NCI-H1436 treated with DMSO at 0.1 percent for 48 hours (cell line): ENCODE measurements at places on chromosomes 13 and 19.

DNA sequence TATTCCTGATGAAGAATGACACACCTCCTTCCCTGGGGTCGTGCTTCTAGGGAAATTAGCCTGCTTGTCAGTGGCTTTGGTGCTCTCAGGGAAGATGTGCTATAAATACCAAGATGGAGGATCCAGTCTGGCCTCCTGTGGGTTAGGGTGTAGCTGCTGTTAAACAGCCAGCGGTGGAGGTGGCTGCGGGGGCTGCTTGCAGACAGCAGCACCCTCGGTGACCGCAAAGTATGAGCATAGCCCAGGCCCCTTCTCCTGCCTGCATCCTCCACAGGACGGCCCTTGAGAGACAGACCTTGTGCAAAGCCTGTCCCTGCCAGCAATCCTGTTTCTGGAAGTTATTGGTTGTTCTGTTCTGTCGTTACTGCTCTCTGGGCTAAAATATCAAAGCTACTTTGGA is 11.4 kb downstream of the VSTM2B start:
- no peak for DNase-seq

GRCh38 chr13:95614641-95615245 is 29.8 kb downstream of the DZIP1 start:
- DNase-seq = no peak

DNA sequence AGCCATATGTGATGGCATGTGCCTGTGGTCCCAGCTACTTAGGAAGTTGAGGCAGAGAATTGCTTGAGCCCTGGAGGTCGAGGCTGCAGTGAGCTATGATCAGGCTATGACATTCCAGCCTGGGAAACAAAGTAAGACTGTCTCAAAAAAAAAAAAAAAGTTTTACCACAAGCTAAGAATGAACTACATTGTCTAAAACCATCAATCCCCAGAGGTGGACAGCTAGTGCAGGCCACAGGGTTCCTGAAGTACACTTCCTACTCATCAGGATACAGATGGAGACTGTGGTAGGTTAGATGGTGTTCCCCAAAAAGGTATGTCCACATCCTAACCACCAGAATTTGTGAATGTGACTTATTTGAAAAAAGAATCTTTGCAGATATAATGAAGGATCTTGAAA is 63.5 kb upstream of the DOCK9 start:
- DNase-seq = no peak

DNA sequence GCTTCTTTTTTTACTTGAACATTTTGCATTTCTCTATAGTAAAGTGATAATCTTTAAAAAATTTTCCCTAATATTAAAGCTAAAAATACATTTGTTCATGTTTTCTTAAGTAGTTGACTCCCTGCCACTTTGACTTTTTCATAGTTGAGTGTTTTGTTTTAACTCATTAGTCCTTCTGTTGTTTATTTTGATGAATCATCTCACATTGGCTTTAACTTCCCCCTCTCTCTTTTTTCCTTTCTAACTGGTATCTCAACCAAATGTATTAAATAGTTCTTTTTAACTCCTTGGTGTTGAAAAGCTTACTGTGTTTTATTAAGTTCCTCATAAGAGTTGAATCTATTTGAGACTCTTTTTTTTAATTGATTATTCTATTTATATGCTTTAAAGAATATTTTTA is 2.8 kb downstream of the TNFSF13B start:
- no peak for DNase-seq

DNA sequence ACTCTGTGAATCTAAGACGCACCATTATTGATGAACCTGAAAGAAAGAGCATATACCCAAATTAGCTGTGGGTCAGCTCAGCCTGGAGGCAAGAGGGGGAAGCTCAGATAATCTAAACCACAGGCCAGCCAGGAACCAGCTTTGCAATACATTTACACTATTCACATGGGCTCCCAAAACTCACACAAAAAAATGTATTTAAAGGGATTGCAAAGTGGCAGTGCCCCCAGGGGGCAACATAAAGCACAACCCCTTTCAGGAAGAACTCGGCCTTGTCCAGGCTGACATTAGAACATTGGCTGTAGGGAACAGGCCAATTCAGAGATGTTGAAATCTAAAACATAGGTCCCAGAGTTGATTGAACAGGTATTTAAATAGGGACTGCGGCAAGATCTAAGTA is 3.2 kb upstream of the PROZ start:
- DNase-seq = no peak

GRCh38 chr13:100594731-100595130 is 6.1 kb upstream of the GGACT start:
- no peak for DNase-seq

GRCh38 chr13:43304945-43305344 is 281.6 kb downstream of the DNAJC15 start:
- DNase-seq = no peak

- DNase-seq = no peak
Measured at GRCh38 chr19:12695514-12695913, 917 bp downstream of the FBXW9 start.

DNA sequence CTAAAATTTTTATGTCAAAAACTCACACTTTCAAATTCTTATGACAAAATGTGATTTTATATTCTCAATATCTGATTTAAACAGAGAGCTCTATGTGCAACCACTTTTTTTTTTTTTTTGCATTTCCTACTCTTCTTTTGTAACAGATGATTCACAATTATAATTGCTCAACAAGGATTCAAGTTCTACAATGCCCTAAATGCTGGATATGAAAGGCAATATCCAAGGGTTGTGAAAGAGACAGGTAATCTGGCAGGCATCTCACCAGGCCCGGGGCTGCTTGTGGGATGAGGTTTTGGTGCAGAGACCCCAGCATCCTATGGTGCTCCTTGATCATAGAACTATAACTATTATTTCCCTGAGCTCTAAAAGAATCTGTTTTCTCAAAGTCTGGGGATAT is 363.6 kb upstream of the NBEA start:
- DNase-seq = no peak

DNA sequence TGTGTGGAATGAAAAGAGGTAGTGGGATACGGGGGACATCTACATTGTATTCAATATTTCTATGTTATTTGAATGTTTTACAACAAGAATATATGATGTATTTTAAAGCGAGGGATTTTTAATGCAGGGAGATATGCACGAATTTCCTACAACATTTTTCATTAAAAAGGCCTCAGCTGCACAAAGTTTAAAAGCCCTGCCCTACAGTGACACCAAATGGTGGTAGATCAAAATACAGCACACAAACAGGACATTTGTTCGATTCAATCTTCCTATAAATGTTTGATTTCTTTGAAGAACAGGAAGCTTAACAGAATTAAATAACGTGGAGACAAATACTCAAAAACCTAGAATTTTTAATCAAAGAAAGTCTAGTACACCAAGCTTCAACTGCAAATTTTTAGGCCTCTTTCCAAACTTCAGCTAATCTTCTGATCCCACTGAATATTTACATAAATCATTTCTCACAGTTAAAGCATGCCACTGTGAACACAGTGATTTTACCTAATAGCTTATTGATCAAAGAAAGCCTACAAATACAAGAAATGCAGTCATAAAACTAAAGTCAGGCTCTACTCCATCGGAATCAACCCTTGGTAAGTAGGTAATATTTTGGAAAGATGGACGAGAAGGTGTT is 257.2 kb downstream of the DIAPH3 start:
- no peak for DNase-seq

- DNase-seq = no peak
Measured at GRCh38 chr13:40123962-40124632, 468.6 kb downstream of the COG6 start.

GRCh38 chr19:43518051-43518450 is 8.9 kb downstream of the ETHE1 start:
- no peak for DNase-seq

DNA sequence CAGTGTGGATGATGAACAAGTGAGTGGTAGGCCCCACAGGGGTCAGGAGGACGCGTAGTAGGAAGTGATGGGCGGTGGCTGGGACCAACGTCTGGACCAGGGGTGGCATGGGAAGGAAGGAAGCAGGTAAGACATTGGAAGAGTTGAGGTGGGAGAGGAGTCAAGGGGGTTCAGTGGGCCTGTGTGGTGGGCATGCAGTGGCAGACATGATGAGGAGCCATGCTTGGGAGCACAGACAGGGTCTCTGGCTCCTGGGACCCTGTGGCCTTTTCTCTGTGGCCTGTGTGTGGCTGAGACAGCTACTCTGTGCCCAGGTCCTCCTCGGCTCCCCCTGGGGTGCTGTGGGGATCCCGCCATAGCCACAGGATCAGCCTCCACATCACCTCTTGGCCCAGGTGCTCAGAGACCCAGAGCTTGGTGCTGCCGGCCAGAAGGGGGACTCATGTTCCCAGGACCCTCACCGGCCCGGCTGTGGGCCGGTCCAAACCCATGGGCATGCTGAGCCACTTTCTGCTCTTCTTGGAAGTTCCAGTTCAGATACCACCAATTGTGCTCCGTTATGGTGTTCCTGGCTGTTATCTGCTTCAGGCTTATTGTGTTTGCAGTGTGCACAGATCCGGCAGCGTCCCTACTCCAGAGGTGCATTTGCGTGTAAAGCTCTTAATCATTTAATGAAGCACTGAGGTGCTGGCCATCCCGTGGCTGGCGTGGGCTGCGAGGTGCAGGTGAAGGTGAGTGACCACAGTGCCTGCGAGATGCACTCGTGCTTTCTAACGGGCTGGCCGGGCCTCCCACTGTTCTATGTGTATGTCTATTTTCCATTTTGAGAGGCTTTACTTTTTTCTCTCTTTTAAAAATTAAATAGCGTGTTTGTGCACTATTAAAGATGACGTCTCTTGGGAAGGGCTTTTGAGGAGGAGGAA is 147.9 kb downstream of the TEX29 start:
- no peak for DNase-seq

DNA sequence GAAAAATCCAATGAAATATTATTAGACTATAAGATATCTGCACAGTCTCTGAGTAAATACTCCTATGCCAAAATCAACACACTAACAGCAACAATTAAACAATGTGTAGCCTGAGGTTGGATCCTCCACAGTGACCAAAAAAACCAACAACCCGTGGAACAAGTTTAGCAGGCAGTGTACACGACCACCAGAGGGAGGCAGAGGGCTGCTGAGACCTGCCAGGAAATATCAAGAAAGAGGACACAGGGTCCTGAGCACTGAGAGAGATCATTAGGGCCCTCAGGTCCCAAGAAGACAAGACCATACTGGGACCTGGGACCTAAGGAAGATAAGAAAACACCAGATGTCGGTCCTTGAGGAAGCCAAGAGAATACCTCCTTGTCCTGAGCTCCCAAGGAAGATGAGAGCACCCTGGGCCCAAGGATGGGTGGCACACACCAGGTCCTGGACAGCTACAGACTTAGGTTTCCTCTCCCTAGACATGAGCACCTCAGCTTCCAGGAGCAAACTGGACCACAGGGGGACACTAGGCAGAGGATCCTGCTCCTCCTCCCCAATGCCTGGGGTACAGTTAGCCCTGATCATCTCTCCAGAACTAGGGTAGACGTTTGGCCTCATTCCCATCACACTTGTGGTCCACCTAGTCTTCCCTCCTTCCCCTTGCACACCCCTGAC is 822 bp upstream of the ZNF274 start:
- DNase-seq = no peak

GRCh38 chr19:5101871-5102270 is 133.0 kb downstream of the KDM4B start:
- no peak for DNase-seq

- DNase-seq = no peak
Measured at GRCh38 chr13:66689037-66689619, 541.0 kb downstream of the PCDH9 start.

GRCh38 chr19:14094854-14095253 is 4.3 kb upstream of the SAMD1 start:
- no peak for DNase-seq

DNA sequence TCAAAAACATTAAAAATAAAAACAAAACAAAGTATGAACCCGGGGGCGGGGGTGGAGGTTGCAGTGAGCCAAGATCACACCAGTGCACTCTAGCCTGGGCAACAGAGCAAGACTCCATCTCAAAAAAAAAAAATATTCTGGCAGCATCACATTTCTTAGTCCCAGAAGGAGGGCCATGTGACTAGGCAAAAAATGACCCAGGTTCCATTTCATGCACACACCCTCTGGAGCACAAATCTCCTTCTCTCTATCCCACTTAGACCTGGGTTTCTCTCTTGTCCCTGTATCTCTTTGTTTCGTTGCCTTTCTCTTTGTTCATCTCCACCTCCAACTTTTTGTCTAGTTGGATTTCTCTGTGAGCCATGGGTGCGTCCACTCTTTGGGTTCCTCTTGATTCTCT is 6.2 kb upstream of the CYP2A7 start:
- DNase-seq = no peak

DNA sequence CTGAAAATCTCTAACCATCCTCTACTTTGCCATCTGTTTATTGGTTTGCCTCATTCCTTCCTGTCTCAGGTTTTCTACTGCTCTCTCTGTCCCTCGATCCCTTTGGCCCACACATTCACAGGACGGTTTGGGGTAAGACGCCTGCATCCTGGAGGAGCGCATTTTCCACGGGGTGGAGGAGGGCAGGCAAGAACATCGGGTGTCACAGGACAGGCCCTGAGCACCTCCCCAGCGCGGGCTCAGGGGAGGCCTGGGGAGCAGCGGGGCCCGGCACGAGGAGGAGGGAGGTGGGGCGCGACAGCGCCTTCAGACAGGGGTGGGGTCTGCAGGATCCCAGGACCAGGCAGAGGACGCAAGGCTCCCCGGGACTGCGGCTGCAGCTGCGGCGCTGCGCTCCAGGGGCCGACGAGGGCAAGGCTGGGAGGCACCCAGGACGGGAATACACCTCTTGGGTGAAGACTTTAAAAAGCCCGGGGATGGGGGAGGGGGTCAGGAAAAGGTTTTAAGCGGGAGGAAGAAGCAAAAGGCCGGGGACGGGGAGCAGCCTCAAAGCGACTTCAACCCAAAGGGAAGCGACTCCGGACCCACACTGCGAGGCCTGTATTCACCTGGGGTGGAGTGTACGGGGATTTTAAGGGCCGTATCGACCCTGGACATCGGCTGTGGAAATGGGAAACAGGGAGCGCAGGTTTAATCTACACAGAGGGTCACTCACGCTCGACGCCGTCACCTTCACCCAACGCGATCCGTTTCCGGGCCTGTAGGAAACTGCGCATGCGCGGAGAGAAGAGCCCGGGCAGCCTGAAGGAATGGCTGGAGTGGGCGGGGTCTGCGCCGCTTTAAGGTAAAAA is at the start of gene ZNF415:
Gene ZNF415, minus strand, starts transcription at position 770 of the 851 bp plus-strand sequence. CDS start 10,234 bp downstream, outside the sequence.
- DNase-seq = no peak

- DNase-seq = no peak
Measured at GRCh38 chr19:2343289-2343982, 15.0 kb downstream of the SPPL2B start.

- no peak for DNase-seq
Measured at GRCh38 chr13:43405457-43405856, 381.3 kb downstream of the ENOX1 start.

DNA sequence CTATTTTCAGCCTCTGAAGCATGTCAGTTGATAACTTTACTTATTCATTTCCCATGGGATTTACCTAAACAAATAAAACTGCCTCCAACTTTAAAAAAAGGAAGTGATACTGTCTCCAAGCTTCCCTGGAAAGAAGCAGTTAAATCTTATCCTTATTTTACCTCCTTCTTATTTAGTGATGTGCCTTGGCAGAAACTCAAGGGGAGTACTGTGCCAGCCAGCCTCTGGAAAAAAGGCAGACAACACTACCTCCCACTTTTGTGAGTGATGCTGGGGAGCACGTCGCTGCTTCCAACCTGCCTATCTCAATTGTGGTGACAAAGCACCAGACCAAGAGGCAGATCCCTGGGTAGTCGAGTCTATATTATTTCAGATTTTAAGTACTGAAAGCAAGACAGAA is 765.6 kb downstream of the DIAPH3 start:
- DNase-seq = no peak

GRCh38 chr19:3111586-3112247 is 17.6 kb downstream of the GNA11 start:
- DNase-seq = no peak

- no peak for DNase-seq
Measured at GRCh38 chr13:75321084-75321483, 160.9 kb downstream of the TBC1D4 start.

- DNase-seq = no peak
Measured at GRCh38 chr13:96771486-96772367, 222.5 kb downstream of the OXGR1 start.
